ENCODE measurements at places on chromosomes 11 and 22.

GRCh38 chr11:44326615-44327475, 16.9 kb upstream of the ALX4 start:
- no peak for DNase-seq

- DNase-seq: no peak
These were observed 50.9 kb downstream of the CDKN1C start for GRCh38 chr11:2834503-2835273.

- no peak for DNase-seq
These were observed 10.2 kb downstream of the VSTM5 start for GRCh38 chr11:93840180-93840579.

GRCh38 chr22:42553475-42554361, at the start of gene SERHL2:
Gene SERHL2, plus strand, starts transcription at chr22:42553956. Its CDS starts 65 bp downstream, at chr22:42554021.
- DNase-seq: peak; percentile 53

DNA sequence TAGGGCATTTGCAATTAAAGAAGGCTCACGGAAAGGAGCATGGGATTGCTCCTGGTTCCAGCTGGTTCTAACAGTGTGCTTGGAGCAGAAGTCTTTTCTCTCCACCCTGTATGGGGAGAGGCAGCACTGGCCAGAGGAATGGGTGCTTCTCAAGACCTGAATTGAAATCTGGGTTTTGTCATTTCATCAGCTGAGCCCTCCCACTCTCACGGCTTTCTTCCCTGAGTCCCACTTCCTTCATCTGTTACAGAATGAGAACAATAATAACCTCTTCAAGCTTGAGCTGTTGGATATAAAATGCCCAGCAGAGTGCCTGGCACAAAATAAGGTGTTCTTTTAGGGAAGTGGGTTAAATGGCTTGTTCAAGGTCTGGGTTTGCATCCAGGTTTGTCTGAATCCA, 17.2 kb downstream of the CNTF start:
- no peak for DNase-seq

GRCh38 chr11:46050003-46050461, 71.2 kb downstream of the PHF21A start:
- DNase-seq: no peak

- DNase-seq: peak; percentile 12
These were observed 768 bp downstream of the LDHA start for GRCh38 chr11:18394928-18395734.

DNA sequence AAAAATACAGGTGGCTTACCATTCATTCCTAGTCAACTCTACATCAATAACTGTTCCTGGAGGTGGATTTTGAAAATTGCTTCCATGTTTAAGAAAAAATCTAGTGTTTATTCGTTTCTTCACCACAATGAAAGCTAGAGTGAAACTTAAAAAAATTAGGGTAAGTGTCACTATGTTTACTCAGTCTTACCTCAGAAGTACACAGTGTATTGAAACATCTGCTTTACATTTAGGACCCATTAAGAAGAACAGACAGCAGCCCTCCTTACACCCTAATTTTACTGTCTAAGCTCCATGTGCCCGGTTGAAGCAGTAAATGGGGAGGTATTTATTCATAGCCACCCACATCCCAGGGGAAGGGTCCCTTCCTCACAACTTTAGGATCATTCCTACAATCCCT, 51.4 kb downstream of the PIWIL3 start:
- DNase-seq: no peak

GRCh38 chr11:57303990-57304579, 20.7 kb downstream of the TNKS1BP1 start:
- peak; percentile 43 for DNase-seq

DNA sequence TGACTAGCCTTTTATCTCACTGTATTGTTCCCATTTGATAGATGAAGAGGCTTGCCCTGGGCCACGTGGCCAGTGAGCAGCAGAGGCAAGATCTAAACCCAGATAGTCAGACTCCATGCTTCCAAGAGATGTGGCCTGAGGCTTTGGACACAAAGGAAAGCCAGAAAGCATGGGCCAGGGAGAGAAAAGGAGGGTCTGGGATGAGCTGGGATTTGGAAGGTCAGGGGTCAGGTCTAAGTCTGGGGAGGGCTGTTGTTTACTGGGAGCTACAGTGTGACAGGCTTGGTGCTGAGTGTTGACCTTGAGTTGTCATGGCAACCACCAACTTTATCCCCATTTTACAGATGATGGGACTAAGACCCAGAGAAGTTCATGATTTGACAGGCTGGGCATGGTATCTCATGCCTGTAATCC, 2.1 kb downstream of the SLC35E4 start:
- DNase-seq: no peak

DNA sequence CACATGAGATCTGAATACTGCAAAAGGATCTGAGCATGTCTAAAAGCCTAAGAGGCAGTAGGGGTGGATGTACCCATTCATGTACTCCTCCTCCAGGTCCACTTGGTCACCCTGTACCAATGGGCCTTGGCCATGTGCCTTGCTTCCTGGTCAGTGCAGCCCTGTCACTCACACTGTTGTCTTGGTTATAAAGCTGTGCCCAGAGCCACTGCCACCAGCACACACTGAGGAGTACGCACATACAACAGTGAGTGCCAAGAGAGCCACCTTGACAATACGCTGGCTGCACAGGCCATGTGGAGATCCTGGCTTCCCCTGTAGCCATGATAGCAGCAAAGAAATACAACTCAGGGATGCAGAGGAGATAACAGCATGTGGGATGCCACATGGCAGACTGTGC, 96.4 kb upstream of the LDLRAD3 start:
- DNase-seq: no peak

- DNase-seq: no peak
These were observed 5.8 kb downstream of the ADORA2A start for GRCh38 chr22:24433001-24433827.

DNA sequence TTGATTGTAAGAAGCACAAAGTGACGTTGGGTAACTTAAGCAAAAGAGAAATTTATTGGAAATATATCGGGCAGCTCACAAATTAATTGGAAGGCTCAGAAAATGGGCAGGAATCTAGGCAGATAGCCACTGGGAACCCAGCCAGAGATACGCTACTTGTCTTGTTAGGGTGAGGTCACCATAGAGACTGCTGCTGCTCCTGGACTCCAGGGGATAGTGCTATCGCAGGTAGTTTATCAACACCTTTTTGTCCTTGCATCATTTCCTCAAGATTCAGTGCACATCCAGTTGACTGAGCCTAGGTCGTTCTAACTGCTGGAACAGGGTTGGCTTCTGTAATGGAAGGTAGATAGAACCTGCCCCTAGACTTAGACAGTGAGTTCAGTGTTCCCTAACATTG, 19.6 kb downstream of the AMOTL1 start:
- DNase-seq: no peak
